ENCODE measurements at places on chromosomes 12 and 14.

DNA sequence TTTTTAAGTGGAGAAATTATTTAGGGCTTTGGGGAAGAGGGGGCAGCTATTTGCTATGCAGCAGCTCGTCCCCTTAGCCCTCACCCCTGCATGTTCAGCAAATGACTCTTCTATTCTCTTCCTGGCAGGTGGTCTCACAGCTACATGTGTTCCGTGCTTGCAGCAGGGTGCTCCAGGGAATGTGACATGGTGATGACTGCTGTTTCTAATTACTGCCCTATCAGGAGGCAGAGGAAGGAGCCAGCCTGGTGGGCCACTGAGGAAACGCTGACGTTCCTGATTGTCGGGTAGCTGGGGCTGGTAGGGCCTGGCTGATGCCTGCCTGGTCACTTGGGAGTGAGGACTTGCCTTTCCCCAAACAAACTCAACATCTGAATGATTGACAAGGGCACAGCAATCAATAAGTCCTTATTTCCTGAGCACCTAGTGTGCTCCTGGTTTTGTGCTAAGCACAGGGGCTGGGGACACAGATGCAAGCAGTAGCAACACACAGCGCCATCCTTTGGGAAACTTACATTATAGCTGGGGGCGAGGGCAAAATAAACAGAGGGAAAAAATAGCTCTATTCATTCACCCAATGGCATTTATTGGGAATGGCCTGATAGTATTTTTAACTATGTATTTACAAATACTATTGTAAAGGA, 377.8 kb downstream of the FUT8 start:
- no peak for DNase-seq

DNA sequence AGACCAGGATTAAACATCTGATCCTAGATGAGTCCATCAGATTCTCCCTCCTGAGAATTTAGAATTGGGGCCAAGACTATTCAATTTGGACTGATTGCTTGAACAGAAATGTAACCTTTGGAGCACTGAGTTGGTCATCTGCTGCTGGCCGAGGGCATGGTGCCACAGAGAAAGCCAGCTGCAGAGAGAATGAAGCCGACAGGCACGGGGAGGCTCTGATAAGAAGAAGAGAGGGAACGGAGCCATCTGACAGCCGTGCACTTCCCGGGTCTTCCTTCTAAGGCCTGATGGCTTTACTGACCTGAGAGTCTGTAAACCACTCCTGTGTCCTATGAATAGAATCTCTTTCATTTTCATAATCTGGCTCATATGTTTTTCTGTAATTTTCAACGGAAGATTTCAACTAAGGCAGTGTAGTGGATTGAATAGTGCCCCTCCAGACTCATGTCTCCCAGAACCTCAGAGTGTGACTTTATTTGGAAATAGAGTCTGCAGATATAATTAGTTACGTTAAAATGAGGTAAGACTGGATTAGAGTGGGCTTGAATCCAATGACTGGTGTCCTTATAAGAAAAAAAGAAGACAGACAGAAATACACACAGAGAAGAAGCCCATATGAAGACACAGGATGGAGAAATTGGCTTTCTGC, 39.1 kb upstream of the FRS2 start:
- DNase-seq = no peak

GRCh38 chr14:101876555-101876938, 87.8 kb upstream of the DYNC1H1 start:
- DNase-seq = no peak

- no peak for DNase-seq
Observed at GRCh38 chr14:91197631-91198030, 46.9 kb downstream of the GPR68 start.

DNA sequence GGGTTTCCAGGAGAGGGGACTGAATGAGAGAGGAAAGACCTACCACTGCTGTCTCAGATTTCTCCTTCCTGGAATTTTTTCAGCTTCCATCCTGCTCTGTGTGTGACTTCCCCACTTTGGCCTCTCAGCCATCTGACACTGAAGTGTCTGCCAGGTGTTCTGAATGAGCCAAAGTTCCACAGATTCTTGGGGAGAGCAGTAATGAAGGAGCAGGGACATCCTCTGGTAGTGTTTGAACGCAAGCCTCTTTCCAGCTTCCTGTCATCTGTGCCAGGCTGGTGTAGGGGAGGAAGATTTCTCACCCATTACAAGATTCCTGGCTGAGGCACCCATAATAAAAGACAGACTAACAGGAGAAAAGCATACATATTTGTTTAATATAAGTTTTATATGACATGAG, 141.7 kb upstream of the NRXN3 start:
- DNase-seq = no peak
